Left lobe of liver (tissue), 2 donors: ENCODE measurements at places on chromosomes 7 and 10.

- no peak for DNase-seq
Measured at GRCh38 chr7:149732111-149732561, 41.3 kb downstream of the ZNF467 start.

DNA sequence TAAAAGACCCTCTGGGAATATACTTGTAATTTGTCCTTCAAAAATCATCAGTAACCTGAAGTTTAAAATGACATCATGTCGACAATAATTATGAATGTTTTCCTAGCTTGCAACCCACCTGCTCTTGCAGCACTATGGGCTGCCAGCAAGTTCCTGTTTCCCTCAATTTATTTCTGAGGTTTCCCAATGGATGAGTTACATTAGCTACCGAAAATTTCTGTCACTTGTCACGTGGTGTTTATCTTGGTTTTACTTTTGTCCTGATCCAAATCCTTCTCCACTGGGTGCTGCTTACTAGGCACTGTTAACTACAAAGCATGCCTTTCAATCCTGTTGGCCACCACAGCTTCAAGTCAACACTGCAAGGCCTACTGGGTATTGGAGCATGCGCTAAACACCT lies 31.5 kb downstream of the GIMAP8 start:
- DNase-seq, result no peak

DNA sequence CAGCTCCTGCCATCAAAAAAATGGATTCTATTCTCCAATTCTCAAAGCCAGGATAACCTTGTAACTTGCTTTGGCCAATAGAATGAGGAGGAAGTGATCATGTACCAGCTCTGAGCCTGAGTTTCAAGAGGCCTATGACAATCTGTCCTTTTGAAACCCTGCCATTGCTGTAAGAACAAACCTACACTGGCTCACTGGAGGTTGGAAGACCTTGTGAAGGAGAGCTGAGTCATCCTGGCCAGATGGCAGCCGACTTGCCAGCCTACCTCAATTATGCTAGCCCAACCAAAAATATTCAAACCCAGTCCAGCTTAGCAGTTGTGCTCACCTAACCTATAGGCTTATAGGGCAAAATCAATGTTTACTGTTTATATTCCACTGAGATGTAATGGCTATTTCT lies 93.0 kb downstream of the HGF start:
- DNase-seq, result no peak

GRCh38 chr7:155733582-155734444 lies 78.5 kb downstream of the SHH start:
- no peak for DNase-seq

DNA sequence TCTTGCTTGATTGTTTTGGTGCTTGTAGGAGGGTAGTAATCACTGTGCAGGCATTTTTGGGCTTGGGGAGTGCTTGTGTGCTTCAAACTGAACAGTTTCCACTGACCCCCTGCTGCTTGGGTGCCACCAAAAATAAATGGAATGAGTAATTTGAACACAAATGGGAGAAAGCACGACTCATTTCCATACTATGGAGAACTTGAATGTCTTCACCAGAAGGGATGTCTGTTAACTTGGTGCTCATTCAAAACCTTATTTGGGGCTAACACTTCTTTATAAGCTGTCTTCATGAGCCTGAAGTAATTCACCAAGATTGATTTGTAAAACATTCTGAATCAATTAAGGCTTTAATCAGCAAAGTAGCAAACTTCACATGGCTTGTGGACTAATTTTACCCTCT lies 560.3 kb downstream of the SDK1 start:
- no peak for DNase-seq

DNA sequence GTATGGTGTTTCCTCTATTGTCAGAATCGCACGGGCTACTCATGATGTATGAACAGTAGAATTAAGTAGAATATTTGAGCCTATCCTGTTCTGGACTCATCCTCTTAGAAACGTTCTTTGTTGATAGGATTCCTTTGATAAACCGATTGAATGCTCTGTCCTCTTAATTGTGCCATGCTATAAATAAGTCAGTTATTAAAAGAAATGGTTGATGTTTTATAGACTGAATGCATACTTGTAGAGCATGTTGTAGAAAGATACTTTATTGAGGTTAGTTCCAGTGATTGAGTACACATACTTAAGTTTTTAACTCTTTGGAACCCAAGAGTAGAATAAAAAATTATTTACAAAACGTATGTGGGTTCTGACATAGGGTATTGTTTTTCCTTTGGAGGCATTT lies 54.9 kb upstream of the HBP1 start:
- DNase-seq, result no peak

- no peak for DNase-seq
Measured at GRCh38 chr7:36153571-36154097, 580 bp downstream of the EEPD1 start.

- DNase-seq, result no peak
Measured at GRCh38 chr7:135389971-135390370, 119.9 kb downstream of the CNOT4 start.

GRCh38 chr7:131945957-131946544 lies 389.6 kb upstream of the PODXL start:
- DNase-seq, result no peak

DNA sequence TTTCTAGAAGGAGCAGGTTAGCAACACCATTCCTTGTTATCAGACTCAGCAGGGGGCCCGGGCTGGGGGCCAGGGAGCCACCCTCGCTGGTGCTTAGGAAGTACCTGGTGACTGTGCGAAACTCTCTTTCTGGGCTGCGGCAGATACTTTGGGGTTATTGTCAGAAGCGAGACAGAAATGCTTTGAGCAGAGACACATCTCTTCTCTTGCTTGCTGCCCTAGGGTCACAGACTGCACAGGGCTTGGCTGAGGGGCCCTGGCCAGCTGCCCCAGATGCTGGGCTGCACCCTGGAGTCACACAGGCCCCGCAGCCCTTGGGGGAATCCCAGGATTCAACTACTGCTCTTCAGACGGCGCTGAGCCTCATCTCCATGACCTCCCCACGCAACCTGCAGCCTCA lies 91.9 kb downstream of the WDFY4 start:
- DNase-seq, result peak; percentile 35

DNA sequence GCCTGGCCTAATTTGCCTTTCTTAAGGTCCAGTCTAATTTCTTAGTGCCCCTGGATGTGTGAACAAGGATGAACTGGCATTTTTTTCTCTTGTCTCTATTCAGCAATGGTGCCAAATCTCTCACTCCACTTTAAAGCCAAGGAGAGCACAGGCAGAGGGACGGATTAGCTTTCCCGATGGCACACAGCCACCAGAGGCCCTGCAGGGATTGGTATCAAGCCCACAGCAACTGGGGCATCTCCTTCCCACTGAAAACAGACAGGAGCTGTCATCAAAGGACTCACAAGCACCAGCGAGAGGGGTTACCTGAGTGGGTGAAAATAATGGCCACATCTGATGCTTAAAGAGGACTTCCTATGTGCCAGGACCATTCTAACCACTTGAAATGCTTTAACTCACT lies 83.1 kb downstream of the ITIH5 start:
- DNase-seq, result no peak

DNA sequence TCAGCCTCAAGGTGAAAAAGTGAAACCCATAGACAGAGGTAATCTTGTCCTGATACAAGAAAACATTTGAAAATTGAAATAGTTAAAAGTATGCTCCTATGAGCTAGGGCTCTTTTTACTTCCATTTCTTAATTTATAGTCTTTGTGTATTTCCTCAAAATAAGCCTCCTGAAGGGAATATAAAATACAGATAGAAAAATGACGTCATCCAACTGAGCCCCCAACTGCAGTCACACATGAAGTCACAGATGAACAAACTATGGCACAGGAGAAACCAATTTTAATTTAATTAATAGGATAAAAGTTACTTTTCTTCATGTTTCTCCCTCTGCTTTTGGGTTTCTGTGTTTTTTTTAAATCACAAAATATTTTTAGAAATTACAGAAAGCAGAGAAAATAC lies 280.3 kb downstream of the HTR7 start:
- DNase-seq, result no peak
